ENCODE measurements at places on chromosomes 12 and 14. TPM values are rescaled to one million over a fixed set of nuclear protein-coding genes. Genes with fewer than 3 reads are reported as not detected.

DNA sequence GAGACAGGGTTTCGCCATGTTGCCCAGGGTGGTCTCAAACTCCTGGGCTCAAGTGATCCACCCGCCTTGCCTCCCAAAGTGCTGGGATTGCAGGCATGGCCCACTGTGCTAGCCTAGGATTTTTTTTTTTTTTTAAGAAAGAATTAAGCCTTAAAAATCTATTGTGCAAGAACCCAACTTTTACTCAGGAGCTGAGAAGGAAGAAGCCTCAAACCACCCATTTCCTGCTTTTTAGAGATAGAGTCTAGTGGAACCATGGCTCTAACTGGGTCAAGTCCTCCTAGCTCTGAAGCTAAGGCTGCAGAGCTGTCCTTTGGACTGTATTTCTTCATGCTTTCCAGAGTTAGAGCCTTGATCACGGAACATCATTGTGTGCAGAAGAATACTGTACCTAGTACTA is 1.3 kb upstream of the TSFM start:
- no peak for DNase-seq

Gene AP5M1
- 41.0 TPM for polyA plus RNA-seq

GRCh38 chr14:69152902-69153151 is at the start of gene DCAF5:
Gene DCAF5 (minus strand): TSS chr14:69153119. CDS start chr14:69152978, 141 bp downstream.
- DNase-seq = no peak

- no peak for DNase-seq
Measured at GRCh38 chr14:62102349-62102725, 340.1 kb downstream of the SNAPC1 start.
